ENCODE measurements at places on chromosomes 7 and 10.

- no peak for DNase-seq
These were observed 20.1 kb downstream of the EPC1 start for GRCh38 chr10:32326680-32327363.

DNA sequence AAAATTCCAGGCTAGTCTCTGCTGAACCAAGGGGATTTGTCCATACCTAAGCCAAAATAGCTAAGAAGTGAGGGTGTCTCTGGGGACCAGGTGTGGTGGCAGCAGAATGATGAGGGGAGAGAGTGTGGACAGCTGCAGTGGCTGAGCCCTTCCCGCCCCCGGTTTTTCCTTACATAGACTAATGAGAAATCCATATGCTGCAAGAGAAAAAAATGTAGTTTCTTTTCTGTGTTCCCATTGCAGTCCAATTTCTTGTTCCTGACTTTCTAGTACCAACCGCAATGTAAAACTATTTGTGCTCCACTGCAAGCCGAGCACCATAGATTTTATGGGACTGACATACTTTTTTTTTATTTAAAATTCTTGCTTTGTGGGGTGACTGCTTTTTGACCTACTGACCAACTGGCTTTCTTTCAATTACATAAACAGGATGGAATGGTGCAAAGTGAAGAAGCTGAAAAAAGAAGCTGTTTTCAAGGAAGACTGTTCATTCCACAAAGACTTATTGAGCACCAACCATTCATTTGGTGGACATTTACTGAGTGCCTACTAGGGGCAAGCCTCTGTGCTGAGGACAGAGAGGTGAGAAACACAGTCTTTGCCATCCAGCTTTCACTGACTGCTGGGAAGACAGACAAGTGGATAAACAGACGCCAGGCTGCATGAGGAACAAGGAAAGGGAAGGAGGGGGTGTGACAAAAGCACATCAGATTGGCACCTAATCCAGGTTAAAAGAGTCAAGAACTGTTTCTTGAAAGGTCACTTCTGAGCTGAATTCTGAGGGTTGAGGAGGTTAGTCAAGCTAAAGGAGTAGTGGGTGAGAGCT is 9.8 kb downstream of the CEP41 start:
- peak; percentile 67 for DNase-seq

DNA sequence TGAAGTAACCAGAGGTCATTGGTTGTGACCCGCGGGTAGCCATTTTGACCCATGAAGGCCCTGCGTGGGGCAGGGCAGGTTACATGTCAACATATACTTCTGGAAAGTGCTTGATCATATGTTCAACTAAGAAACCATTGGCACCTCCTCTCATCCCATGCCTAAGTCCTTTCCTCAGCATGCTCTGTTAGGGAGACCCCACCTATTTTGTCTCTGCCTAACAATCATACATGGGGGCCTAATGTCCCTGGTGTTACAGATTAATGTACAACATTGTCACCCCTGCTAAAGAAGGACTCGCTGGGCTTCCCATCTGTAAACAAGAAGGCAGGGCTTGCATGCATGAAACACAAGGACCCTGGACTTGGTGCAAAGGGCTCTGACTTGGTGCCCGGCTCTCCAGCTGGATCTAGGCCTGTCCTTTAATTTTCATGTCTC is 133.7 kb upstream of the TNS3 start:
- DNase-seq, result no peak

DNA sequence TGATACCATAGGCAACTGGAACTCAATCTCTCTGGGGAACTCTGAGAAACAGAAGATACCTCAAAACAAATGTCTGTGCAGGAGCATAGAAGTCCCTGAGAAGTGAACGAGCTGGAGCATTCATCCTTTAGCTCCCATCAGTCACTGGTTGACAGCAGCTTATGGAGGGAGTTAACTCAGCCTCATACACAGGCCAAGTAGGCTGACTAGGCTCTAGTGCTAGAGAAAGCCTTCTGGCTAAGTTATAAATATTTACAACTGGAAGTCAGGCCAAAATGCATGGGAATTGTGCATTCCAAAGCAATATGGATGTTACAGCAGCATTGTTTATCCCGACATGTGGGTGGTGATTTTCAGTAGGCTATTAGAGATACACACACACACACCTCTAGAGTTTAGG is 66.5 kb downstream of the ANK3 start:
- no peak for DNase-seq

- no peak for DNase-seq
These were observed 36.7 kb upstream of the PRPS1L1 start for GRCh38 chr7:18064242-18064838.

DNA sequence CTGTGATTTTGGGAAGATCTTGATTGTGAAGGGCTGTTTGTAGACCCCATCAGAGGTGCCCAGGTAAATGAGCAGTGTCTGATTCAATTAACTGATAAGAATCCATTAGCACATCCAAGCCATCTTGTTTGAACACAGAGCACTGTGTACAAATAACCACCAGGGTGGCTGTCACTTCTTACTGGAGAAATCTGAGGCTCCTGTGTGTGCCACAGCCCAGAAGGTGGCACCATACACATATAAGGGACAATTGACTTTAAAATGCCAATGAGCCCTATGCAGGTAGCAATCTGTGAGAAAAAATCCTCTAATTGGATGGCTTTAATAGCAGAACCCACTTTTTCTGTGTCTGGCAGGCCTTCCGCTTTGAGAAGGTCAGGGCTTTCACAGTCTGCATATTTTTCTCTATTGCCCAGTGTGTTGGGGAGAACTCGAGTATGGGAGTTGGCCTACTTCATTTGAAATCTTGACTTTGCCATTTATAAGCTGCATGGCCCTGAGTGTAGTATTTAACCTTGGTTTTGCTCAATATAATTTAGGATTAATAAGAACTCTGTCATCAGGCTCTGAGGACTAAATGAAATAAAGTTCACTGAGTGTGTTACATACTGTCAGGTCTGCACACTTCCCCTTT is 517.4 kb downstream of the CCSER2 start:
- no peak for DNase-seq

DNA sequence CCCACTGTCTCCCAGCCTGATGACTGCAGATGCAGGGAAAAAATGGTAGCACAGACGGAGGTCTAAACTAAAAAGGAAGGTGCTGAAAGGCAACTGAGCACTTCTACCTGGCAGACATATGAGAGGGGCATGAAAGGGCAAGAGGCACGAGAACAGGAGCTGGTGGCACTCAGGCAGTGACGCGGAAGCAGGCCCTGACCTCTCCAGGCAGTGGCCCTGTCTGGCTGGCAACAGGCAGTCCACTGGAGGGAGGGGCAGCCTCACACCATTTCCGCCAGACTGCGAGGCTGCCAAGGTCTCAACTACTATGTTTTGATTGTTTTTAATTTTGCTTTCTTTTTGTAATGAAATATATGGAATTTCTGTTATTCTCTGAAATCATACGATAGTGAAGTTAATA is 23.3 kb downstream of the VSTM2A start:
- DNase-seq, result no peak

DNA sequence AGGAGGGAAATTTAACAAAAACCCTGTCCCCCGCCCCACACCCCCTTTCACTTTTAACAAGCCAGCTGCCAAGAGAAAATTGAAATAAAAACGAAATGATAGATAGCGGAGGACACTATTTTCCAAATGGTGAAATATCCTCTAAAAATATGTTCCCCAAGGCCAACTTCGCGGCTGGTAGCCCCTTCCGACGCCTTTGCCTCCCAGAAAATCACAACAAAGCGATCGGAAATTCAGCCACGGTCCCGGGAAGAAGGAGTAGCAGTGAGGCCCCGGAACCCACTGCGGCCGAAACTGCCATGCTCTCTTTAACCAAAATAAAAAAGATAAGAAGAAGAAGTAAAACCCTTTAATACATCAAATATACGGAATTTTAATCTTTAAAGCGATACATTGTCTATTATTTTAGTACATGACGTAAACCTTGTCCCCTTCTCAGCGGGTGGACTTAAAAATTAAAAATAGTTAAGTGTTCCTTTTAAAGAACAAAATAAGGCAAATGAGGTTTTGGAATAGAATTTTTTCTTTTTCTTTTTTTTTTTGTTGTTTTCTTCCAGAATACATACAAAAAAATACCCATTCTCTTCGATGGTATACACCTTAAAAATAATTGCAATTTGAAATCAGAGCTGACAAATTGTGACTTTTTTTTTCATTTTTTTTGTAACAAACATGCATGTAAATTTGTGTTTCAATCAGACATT is 3.9 kb downstream of the ZNF503 start:
- peak; percentile 69 for DNase-seq

- DNase-seq, result no peak
These were observed 2.5 kb downstream of the KIAA1549 start for GRCh38 chr7:138978541-138979184.

- DNase-seq, result no peak
These were observed 21.4 kb downstream of the TSPAN13 start for GRCh38 chr7:16774986-16775385.

DNA sequence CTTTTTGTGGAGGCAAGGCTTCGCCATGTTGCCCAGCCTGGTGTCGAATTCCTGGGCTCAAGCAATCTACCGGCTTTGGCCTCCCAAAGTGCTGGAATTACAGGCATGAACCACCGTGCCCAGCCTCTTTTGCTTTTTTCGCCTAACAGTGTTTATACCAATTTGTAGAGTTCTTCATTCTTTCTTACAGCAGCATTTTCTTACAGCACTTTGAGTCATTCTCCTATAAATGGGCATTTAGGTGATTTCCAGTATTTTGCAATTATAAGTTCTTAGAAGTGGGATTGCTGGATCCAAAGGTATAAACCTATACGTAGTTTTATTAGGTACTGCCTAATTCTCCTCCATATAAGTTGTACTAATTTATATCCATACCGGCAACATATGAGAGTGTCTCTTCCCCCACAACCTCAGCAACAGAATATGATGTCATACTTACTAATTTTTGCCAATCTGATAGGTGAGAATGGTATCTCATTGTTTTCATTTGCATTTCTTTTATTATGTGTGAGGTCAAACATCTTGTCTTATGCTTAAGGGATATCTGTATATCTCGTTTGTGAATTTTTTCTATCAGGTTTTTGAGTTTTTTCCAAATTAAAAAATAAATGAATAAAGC is 39.1 kb downstream of the SUFU start:
- no peak for DNase-seq

DNA sequence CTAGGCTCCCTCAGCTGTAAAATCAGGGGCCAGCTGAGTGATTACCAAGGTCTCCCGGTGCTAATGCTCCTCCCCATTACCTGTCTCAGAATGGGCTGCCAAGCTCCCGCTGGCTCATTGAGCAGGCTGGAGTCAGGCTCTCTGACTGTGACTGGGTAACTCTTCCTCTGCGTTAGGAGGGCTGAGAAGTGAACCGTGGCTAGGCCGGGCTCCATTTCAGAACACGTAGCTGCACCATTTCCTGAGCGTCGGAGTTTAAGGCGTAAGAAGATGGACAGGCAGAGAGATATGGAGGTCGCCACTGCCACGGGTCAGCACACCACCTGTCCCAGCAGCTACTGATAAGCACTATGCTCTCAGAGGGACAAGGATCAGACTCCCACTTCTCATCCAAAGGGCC is 250.3 kb downstream of the TCERG1L start:
- no peak for DNase-seq

Measured in right kidney (tissue), 9 donors.